ENCODE measurements at places on chromosomes 3 and 15. TPM values are rescaled to one million over a fixed set of nuclear protein-coding genes. Genes with fewer than 3 reads are reported as not detected.

DNA sequence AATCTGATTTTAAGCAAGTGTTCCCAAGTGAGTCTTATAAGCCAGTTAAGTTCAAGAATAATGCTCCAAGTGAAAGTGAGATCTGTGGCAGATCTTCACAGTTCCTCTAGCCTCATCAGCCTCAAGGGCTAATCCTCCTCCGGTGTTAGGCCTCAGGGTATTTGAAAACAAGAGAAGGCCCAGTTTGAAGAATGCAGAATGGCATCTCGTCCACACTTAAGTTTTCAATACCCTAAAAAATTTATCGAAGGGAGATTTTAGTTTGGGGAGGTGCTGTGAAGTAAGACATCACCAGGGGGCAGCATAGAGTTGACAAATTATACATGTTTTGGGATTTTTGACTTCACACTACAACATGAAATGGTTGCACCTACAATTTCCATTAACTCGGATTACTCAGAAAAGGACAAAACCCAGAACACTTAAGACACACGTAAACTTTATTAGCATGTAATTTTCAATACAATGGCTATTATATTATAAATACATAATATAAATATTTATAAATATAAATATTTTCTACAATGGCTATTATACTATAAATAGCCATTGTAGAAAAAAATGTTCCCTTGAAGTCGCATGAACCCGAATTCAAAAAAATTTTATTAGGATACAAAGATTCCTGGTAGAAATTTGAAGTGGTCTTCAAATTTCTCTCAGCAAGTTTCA, 2.3 kb upstream of the TMEM266 start:
- peak; percentile 46 for DNase-seq

- no peak for DNase-seq
Measured at GRCh38 chr3:142863930-142864920, 24.7 kb downstream of the PCOLCE2 start.

GRCh38 chr15:71806452-71806931, 3.9 kb upstream of the NR2E3 start:
- DNase-seq, result no peak

DNA sequence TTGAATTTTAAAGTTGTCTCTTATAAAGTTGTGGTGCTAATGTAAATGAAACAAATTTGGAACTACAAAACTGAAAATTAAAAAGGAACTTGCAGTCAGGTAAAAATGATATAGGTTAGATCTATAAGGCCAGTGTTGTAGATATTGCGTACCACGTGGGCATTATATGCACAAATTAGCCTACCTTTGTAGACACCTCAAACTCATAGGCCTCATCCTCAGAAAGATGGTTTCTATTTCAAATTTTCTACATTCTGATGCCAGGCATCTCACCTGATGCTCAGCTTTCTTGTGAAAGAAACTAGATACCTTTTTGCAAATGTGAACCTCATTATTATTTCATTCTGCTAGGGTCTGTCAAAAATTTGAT, 25.6 kb downstream of the TMEM207 start:
- no peak for DNase-seq

- DNase-seq, result no peak
Measured at GRCh38 chr3:153093629-153094028, 68.4 kb upstream of the RAP2B start.

- DNase-seq, result peak; percentile 45
Measured at GRCh38 chr15:90087454-90088154, 14.7 kb downstream of the IDH2 start.

GRCh38 chr15:100180921-100181320, 160.9 kb downstream of the ADAMTS17 start:
- DNase-seq, result no peak

GRCh38 chr15:91484141-91484540, 369.4 kb upstream of the SLCO3A1 start:
- DNase-seq, result no peak

DNA sequence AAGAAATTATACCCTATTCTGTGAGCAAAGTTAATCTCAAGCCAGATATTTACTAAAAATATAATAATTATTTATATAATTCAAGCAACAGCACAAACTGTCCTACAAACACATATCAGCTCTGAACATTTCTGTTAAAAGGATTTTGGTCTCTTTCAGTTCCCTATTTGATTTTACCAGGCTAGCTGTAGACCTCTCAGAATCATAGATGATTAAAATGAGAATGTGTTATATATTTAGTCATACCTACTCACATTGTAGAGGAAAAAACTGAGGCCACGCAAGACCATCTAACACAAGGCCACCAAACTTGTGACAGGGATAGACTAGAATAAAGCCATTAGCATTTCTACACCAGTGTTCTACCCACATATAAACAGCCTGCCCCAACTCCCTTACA, 28.5 kb downstream of the ACKR4 start:
- DNase-seq, result no peak

GRCh38 chr15:65948383-65948782, 79.1 kb downstream of the RAB11A start:
- no peak for DNase-seq

DNA sequence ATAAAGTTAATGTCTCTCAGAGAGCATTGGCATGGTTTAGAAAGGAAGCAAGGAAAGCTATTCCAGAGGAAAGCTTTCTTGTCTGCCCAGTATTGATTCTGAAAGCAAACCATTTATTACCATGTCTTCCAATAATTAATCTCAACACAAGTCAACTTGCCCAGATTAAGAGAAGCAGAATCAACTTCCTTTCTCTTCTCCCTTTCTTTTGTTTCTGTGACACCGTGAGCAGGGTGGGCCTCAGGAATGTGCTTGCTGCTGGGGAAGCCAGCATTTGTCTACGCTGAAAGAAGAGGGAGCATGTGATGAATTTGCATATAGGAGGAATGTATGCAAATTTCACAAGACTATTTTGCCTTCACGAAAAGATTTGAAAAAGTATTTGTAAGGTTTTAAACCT, 368.6 kb upstream of the ROPN1 start:
- no peak for DNase-seq

DNA sequence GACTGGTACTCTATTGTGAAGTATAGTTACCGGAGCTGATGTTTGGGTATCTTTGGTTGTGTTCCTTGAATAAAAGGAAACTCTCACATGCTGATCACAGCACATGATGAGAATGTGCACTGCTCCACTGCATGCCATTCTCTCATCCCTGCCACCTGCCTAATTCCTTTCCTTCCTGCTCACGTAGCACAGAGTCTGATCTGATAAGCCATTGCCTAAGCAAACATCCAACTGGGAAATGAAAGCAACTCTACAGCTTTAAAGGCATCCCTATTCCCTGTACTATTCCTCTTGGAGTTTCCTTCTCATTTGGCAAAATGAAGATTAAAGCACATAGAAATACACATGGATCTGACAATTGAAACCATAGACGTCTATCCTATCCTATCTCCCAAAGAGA, 359.8 kb downstream of the C3orf38 start:
- no peak for DNase-seq

DNA sequence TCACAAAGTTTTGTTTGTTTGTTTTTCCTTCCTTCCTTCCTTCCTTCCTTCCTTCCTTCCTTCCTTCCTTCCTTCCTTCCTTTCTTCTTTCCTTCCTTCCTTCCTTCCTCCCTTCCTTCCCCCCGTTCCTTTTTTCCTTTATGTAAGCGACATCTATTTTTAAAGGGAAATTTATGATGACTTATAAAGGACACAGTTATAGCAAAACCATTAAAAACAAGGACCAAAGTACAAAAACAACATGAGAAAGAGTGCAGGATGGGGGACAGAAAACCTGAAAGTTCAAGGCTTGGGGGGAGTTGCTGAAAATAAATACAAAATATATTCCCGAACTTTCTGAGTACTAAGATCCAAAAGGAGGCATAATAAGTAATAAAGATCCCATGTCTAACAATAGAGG, 1.8 kb downstream of the ADGRG7 start:
- no peak for DNase-seq

GRCh38 chr3:128508852-128509251, 15.9 kb upstream of the GATA2 start:
- no peak for DNase-seq

DNA sequence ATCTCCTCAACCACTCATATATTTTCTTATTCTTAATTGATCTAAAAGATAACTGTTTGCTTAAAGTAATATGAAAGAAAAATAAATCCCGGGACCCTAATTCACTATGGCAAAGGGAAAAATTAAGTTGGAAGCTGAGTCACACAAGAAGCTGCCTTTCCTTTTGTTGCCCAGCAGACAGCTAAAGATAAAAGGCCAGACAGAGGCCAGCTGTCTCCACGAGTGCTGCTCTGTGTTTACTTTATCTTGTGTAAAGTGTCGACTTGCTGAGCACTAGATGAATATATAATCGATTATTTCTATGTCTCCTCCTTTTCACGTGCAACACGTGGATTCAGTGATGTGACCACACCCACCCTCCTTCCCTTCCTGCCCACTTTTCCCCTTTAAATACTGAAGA, 52.8 kb upstream of the NSMCE3 start:
- DNase-seq, result no peak

DNA sequence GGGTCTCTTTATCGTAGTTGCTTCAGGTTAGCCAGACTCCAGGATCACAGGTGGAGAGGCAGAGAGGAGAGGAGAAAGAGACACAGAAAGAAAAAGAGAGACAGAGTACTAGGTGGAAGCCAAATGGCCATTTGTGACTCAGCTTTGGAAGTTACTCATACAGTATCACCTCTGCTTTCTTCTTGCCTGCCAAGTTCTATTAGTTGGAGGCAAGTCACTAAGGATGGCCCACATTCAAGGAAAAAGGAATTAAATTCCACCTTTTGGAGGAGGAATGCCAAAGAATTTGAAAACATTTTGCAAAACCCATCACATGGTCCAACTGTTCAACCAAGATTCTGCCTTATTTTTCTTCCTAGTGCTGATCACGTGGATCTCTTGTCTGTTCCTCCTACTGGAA, 291.1 kb downstream of the CHL1 start:
- no peak for DNase-seq

DNA sequence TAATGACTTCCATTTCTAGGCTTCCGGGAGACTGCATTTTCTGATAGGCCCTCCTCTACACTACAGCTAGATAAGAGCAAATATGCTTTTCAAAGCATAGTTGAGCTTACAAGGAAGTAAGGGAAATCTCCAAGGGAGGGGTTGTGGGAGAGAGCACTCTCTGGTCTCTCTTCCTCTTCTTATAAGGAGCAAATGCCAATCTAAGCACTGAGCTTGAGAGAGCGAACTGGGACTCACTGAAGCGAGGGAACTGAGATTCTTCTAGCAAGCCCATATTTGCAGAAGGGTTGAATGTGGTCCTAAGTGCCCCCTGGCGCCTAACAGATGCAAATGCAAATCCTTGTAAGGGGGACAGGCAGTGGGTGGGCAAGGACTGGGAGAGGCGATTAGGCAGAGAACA, 164.8 kb downstream of the ERC2 start:
- DNase-seq, result peak; percentile 15

DNA sequence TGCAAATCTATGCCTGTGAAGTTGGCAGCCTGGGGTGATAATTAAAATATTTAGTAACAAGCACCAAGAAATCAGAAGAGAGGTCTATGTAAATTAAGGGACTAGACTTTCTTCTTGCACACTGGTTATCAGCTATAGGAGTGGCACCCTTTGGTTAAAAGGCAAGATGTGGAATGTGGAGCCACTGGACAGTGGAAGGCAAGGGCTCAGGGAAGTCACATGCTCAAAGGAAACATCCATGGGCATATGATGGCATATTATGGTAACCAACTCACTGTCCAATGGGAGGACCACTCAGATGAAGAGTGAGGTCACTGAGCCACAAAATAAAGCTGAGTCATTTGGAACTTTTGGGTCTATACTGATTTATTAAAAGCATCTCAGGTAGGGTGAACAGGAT, 165.6 kb upstream of the PRICKLE2 start:
- no peak for DNase-seq

DNA sequence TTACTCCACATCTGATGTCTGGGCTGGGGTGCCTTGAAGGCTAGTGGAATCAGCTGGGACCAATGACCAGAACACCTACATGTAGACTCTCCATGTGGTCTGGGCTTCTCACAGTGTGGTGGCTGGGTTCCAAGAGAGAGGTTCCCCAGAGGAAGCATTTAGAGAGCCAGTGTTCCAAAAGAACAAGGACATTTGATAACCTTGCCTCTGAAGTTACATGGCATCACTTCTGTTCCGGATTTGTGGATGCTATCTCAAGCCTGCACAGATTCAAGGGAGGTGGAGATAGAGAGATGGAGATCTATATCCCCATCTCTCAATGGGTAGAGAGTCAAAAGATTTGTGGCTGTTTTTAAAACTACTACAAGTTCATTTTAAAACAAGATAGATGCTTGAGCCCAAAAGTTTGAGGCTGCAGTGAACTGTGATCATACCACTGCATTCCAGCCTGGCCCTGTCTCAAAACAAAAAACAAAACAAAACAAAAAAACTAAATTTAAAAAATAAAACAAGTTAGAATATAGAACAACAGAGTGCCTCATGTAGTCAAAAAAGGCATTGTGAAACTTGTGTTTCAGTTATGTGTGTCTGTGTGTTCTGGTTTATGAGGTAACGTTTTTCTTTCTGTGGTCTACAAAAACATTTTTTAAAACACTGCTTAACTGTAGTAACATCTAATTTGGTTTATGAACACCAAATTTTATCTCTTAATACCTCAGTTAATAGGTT, 44.8 kb downstream of the PDE8A start:
- no peak for DNase-seq

DNA sequence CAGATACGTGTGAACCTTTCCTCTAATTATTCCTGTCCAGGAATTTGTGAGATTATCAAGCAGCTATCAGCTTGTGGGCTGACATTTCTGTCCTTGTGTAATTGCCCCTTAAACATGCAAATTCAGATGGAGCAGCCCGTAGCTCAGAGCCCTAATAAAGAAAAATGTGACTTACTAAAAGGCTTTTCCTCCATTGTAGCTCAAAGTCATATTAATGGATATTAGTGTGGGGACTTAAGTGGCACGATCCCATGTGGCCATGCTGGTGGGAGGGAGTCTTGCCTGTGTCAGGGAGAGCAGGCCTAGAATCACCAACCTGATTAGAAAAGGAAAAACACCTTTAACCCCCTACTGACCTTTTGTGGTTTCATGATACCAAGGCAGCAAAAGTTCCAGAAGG, 399.2 kb downstream of the LRTM1 start:
- DNase-seq, result no peak

GRCh38 chr3:124654470-124654845, 75.8 kb upstream of the UMPS start:
- DNase-seq, result no peak

The CCDC54 gene
- not detected for total RNA-seq

The CASR gene
- not detected for total RNA-seq

The CLRN1 gene
- not detected for total RNA-seq

The DPH6 gene
- 10.3 TPM for total RNA-seq

The TMEM42 gene
- total RNA-seq, result 9.6 TPM

The SMCO1 gene
- not detected for total RNA-seq

The SNTN gene
- not detected for total RNA-seq

The CCR8 gene
- total RNA-seq, result not detected

The IL20RB gene
- total RNA-seq, result 0.51 TPM

The GP5 gene
- 0.13 TPM for total RNA-seq

The VWA5B2 gene
- total RNA-seq, result not detected
